ENCODE measurements at places on chromosomes 16 and 17.

GRCh38 chr16:8935989-8936388, 27.7 kb downstream of the USP7 start:
- DNase-seq = no peak

GRCh38 chr16:7703672-7704071, 371.0 kb downstream of the RBFOX1 start:
- no peak for DNase-seq

DNA sequence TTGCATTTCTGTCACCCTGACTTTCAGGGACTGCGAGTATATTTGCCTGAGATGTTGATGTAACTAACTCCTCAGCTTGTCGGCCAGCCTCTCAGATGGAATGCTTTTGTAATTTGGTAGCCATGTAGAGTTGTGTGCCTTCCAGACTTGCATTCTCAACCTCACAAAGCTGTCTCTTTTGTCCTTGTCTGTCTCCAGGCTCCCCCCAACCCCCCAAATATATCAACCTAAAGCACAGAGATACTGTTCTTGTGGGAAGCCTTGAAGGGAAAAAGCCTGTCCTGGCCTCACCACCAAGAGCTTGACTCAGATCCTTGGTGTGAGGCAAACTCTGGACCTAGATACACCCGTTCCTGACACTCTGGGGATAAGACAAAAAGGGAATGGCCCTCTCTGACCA, 18.4 kb downstream of the SAP30BP start:
- DNase-seq = no peak

GRCh38 chr17:79497777-79498348, 113.0 kb downstream of the RBFOX3 start:
- DNase-seq = no peak

GRCh38 chr17:653724-654123, 60.9 kb downstream of the VPS53 start:
- no peak for DNase-seq

- no peak for DNase-seq
Observed at GRCh38 chr16:76176153-76176552, 101.0 kb upstream of the CNTNAP4 start.

DNA sequence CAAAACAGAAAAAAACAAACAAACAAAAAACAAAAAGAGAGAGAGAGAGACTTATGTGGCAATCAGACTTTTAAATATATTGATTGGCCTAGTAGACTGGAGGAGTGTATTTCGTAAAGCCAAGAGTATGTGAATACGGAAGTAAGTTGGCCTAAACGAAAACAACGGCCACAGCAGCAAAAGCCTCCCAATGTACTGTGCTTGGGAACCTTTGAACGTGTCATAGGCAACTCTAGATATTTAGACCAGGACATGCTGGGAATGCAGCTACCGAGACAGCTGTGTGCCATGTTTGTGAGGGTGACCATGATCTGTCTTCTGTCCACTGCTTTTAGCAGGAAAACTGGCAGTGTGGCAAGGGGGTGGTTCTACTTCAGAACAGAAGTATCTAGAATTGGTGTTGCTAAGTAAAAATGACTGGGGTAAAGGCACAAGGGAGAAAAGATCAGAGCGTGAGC, 7.4 kb downstream of the MAF start:
- DNase-seq = no peak

DNA sequence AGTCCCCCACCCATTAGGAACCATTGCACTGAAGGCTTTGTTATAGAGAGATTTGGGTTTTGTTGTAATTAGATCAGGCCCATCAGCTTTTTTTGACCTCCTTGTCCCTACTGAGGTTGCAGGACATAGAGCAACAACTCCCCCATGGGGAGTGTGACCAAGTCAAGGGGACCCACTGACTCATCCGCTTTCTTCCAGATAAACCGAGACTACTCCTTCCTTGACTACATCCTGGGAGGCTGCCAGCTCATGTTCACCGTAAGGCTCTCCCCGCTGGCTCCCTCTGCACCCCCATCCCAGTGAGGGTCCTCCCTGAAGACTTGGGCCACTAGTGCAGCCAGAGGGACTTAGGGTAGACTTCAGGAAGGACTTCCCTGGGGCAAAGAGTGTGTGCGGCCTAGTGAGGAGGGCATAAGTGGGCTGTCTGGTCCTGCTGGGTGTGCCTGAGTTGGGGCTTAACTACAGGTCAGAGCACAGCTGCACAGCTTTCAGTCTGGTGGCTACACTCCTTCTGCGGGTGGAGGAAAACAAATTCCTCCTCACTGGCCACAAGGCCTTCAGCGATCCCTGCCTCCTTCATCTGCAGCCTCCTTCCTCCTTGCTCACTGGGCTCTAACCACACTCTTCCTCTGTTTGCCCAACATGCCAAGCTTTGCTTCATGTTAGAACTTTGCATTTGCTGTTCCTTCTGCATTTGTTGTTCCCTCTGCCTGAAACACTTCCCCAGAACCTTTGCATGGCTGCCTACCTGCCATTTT, 31.0 kb downstream of the CPNE2 start:
- no peak for DNase-seq

DNA sequence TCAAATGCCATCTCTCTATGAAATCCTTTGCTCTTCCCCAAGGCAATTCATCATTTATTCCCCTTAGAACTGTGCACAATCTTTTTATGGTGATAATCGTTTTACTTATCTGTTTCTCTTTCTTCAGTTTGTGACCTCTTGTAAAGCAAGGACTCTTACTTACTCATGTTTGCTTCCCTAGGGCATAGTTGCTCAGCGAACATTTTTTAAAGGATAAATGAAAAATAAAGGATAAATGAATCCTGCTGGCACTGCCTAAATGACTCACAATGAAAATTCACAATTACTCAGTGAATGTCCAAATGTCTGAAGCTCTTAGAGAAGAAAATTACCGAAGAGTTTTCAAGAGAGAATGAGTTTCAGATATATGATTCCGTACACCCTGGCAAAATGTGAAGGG, 671.7 kb downstream of the CDH11 start:
- no peak for DNase-seq

- no peak for DNase-seq
Observed at GRCh38 chr16:86887416-86887815, 309.1 kb downstream of the FOXL1 start.

DNA sequence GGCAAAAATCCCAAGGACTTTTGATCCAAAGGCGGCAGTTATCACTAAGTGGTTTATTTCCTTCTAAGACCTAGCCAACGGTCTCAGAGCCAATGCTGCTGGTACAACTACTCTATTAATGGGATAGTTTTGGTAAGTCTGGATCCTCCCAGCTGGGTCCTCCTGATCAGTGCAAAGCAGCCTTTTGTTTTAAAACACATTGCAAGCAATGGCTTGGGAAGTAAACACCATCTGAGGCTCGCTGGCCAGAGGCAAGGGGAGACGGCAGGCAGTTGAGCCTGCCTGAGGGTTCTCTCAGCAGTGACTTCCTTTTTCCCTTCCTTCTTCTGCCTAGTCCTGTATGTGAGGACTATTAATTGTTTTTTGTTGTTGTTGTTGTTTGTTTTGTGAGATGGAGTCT, 1.6 kb upstream of the SLC5A10 start:
- DNase-seq = no peak

- DNase-seq = no peak
Observed at GRCh38 chr16:4572715-4573114, 16.6 kb downstream of the C16orf96 start.

DNA sequence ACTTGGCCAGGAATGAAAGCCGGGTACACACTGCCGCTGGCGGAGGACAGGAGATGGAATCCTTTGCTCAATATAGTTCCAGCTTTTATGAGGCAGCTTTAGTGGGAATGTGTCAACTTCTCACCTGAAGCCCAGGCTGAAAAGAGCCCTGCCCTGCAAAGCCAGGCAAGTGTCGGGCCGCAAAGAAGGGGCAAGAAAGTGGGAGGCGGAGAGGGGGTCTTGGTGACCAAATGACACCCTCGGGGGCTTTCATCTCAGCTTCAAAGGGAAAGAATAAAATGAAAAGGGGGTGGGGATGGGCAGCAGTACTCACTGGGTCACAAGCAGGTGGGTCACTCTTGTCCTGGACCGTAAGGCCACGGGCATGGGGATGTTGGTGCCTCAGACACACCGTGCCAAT, 62.9 kb downstream of the C16orf95 start:
- DNase-seq = no peak

GRCh38 chr16:2720064-2720457, at the start of gene PRSS27:
TSS of gene PRSS27 (minus strand) at chr16:2720224. CDS start at chr16:2720160, 64 bp downstream.
- no peak for DNase-seq

- no peak for DNase-seq
Observed at GRCh38 chr17:73290399-73291259, 21.2 kb downstream of the CDC42EP4 start.

GRCh38 chr17:38745545-38745944, 2.6 kb downstream of the PCGF2 start:
- DNase-seq = no peak

- no peak for DNase-seq
Observed at GRCh38 chr16:47503936-47504335, 42.8 kb downstream of the PHKB start.

GRCh38 chr17:4645642-4646041, 4.2 kb upstream of the ALOX15 start:
- no peak for DNase-seq

GRCh38 chr17:64499805-64500486, 3.1 kb upstream of the POLG2 start:
- DNase-seq = no peak

DNA sequence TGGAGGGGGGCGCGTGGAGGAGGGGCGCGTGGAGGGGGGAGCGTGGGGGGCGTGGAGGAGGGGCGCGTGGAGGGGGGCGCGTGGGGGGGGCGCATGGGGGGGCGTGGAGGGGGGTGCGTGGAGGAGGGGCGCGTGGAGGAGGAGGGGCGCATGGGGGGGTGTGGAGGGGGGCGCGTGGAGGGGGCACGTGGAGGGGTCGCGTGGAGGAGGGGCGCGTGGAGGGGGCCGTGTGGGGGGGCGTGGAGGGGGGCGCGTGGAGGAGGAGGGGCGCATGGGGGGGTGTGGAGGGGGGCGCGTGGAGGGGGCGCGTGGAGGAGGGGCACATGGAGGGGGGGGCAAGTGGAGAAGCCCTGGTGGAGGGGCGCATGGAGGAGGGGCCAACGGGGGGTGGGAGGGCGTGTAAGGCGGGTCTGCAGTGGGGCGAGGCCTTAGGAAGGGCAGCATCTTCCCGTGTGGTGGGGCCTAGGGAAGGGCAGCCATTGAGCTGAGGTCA, 7.3 kb downstream of the MSLN start:
- DNase-seq = no peak

DNA sequence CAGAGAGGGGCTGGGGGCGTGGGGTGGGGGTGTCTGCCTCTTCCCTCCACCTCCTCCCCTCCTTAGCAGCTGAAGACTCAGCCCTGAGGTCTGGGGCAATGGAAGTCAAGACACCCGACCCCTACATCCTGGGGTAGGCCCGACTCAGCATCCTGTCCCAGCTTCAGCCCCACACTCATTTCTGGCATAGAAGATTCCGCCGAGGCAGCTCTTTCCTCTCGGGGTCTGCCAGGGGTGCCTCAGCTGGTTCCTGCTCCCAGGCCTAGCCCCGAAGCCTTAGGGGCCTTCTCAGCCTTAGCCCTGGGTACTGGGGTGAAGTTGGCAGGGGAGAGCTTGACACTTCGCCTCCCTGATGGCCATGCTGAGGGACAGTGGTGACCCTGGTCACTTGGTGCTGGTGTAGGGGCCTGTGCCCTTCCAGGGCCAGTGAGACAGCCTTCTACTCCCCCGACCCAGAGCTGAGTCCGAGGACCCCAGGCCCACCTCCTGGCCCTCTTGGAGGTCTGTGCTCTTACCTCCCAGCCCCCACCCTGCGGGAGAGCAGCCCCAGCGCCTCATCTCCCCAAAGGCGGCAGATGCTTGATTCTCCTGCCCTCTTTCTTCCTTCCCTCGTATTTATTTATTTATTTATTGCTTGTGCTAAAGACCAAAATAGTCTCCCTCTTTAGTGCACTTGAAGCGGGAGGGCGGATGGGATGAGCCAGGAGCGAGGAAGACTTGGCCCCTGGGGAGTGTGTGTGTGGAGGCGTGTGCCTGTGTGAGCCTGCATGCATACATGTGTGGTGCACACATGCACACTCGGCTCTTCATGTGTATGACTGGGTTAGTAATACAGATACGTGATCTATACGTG, 42.5 kb downstream of the KCNJ12 start:
- DNase-seq = no peak

GRCh38 chr16:57406881-57407280, 2.3 kb downstream of the CCL17 start:
- no peak for DNase-seq

DNA sequence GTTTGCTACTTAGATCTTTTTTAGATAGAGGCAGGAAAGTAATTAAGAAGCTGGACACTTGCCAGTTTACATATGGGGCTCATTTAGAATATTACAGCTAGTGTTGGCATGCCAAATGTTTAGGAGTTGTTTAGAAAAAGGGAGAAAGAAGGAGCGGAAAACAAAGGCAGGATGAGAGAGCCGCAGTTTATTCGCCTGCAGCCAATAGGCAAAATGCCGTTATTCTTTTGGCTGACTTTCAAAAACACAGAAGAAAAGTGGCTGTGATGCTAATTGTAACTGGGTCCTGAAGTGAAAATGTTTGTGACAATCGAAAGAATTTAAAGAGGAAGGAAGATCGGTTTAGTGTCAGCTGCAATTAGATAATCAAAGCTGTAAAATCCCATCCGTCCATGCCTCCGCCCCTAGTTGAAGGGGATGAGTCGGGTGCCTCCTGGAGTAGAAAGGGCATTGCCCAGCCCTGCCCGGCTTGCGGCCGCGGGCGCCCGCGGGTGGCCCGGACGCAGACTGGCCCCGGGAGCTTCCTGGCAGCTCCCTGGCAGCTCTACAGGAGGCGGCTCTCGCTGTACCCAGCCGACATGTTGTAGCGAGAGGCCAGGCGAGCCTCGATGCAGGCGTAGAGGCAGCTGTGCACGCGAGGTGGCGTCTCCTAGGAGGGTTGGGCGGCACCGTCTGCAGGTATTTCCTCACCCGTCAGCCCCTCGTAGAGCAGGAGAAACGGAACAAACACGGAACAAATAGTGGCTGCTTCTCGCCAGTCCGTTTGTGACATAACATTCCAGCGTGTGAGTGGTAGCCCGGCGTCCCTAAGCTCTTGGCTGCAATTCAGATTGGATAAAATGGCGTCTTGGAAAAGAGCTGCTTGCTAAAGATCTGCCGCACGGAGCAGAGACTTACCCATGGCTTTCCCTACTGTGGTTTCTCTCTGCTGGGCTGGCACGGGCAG, 82.2 kb downstream of the TNRC6C start:
- peak; percentile 54 for DNase-seq

- DNase-seq = no peak
Observed at GRCh38 chr16:31327646-31328225, 27.2 kb upstream of the ITGAX start.

DNA sequence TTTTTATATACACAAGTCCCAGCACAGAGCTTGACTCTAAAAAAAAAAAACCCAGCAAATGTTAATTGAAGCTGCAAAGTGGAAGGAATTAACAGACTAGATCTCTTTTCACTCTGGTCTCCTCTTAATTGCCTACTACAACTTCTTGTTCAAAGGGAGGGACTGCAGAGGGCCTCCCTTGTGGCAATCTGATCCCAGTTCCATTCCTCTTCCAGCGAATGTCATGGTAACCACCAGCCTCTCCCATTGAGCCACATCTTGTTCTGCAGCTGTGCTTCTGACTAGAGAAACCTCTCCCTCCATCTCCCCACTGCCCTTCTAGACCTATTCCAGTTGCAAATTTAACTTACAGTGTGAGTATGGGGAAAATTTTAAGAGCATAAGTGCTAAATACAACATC, 5.9 kb downstream of the SUPT6H start:
- no peak for DNase-seq

GRCh38 chr17:71234349-71234748, 886.5 kb upstream of the SOX9 start:
- no peak for DNase-seq
